CD4-positive, CD25-positive, alpha-beta regulatory T cell (primary cell): ENCODE measurements at places on chromosomes 12 and 14. TPM values are rescaled to one million over a fixed set of nuclear protein-coding genes. Genes with fewer than 3 reads are reported as not detected.

NTF3 gene
- polyA plus RNA-seq: not detected

SMIM41 gene
- not detected for polyA plus RNA-seq

LRP1-AS gene
- not detected for polyA plus RNA-seq

GRIP1 gene
- 0.21 TPM for polyA plus RNA-seq

GRCh38 chr14:24362241-24362960 is 5.6 kb upstream of the NFATC4 start:
- DNase-seq: no peak

GRCh38 chr12:15472036-15472435 is 149.7 kb downstream of the PTPRO start:
- DNase-seq: no peak

GRCh38 chr12:76020281-76020680 is 11.3 kb downstream of the PHLDA1 start:
- peak; percentile 50 for DNase-seq

DNA sequence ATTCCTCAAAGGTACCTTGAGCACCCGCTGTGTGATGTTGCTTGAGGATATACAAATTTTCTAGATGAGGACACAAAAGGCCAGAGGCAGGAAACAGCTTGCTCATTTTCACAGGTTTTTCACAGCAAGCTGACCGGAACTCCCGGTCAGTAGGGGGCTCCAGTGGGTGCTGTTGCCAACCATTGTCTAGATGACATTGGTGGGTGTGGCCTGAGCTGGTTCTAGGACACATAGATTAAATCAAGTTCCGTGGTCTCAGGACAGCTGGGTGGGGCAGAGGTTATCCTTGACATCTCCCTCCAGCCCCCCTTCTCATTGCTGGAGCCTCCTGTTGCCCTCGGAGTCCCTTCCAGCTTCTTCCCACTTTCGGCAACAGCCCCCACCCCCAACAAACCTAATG is 153.6 kb upstream of the FKBP4 start:
- DNase-seq: no peak

GRCh38 chr12:18139989-18140596 is 50.1 kb upstream of the RERGL start:
- no peak for DNase-seq

DNA sequence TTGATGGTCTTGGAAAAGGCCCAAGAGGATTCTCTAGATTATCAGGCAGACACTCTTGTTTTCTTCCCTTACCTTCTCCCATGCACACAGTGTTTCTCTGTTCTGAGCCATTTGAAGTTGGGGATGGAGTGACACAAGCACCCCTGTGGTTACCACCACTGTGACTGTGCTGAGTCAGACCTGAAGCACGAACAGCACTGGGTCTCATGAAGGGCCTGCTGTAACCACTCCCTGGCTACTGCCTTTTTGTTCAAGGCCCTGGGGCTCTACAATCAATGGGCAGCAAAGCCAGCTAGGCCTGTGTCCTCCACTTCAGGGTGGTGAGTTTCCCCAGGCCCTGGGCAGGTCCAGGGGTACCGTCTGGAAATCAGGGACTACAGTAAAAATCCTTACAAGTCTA is 65.5 kb downstream of the TSPAN8 start:
- no peak for DNase-seq

DNA sequence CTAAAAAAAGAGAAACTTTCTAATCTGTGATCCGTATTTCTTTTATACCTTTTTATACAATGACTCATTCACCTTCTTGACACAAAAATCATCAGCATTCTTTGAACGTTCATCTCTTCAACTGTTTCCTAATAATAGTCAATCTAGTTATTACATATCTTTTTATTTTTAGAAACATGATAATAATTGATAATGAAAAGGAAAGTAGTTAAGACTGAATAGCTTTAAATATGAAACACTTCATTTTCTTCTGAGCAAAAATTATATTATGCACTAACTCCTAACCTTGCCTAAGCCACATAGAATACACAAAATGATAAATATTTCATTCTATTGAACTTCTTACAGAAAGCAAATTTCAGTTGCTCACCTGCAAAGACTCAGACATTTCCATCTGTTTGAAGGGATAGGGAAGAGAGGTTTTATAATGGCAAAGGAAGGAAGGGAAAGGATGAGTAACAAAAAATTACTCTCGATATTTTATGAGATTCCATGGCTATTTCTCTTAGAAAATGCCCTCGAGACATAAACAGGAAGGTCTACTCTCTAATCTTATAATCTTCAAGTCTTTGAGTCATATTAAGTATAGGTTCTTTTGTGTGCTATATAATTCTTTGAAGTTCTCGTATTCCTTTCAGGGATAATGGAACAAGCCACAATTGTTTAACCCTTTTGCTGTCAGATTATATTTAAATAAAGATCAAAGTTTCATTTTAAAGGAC is 7.5 kb upstream of the KLHL42 start:
- no peak for DNase-seq

GRCh38 chr12:48351022-48351708 is 446 bp upstream of the ZNF641 start:
- DNase-seq: no peak

DNA sequence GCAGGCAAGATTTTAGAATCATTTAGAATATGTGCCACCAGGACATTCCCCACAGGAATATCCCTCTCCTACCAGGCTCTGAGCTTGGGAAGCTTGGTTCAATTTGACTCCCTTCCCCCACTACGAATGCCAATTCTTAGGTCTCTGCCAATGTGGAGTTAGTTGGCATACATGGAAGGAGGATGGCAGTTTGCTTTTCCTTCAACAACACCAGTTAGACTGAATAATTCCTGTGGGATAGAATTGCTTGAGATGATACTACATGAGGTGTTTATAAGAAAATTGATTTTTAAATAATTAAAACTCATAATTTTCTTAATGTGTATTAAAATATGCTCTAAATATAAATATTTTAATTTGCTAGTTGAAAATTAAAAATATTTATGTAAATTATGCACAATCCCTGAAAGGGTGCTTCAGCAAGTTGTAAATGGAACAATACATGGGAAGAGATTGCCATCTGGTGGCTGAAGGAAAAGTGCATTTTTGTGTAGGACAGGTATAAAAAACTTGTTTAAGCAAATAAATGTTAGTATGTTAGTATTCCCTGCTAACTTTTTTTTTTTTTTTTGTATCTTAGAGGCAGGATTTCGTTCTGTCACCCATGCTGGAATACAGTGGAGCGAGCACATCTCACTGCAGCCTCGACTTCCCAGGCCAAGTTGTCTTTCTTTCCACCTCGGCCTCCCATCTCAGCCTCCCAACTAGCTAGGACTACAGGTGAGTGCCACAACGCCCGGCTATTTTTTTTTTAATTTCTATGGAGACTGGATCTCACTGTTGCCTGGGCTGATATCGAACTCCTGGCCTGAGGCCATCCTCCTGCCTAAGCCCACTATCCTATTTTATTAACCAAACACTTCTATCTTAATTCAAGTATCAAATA is 25.8 kb upstream of the STRAP start:
- peak; percentile 75 for DNase-seq

DNA sequence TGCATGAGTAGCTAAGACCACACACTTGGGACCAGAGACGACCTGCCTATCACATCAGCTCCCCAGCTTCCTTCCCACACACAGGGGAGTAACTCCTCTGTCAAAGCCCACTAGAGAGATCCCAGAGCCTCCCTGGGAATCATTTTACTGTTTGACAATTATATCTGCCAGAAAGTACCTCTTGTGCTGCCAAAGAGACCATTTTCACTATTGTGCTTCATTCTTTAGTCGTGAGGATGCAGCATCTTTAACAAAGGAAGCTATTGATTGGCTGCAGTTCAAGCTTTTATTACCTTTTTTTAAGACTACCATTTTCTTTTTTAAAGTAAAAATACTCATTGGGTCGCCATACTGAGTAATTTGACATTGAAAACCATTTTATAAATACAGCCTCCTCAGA is 194.5 kb upstream of the RGS6 start:
- DNase-seq: no peak

DNA sequence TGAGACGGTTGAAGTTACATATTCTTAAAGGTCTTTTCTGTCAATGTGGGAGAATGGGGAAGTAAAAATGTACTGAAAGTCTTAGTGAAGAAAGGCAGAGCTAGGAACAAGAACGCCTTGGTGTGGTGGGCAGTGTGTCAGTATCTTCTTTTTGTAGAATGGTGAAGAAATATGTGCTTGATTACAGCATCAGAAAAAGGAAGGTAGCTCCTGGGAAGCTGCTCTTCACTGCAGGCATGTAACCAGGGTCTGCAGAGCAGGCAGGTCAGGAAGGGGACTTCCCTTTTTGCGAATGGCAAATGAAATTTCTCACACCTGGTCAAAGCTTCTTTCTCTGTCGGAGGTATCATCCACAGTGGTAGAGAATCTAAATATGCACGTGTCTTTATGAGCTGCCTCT is 226.2 kb downstream of the ADAMTS20 start:
- DNase-seq: no peak

DNA sequence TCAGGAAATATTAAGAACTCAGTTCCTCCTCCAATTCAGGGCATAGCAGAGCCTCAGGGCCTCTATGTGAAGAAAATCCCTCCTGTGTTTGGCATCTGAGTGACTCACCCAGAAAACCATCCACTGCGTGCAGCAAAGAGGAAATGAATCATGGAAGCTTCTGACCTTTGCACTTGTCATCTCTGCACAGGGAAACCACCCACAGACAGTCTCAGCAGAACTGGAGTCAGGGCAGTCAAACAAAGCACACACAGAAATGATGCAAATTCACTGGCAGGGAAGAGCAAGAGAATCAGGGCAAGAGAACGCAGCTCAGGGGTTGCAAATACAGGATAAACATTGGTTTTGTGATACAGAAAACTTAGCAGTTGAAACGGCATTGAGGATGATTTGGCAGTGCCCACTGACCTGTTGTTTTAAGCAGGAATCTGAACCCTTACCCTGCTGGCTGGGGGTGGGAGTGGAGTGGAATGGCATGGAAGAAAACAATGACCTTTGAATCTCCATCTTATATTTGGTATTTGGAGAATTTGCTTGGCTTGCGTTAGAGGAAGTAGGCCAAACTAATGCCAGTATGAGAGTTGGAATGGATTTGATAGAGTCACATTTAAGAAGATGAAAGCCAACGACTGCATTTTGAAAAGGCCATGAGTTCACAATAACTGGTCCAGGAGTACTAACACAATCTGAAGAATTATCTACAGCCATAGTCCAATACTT is 53.5 kb downstream of the PHLDA1 start:
- DNase-seq: peak; percentile 43

DNA sequence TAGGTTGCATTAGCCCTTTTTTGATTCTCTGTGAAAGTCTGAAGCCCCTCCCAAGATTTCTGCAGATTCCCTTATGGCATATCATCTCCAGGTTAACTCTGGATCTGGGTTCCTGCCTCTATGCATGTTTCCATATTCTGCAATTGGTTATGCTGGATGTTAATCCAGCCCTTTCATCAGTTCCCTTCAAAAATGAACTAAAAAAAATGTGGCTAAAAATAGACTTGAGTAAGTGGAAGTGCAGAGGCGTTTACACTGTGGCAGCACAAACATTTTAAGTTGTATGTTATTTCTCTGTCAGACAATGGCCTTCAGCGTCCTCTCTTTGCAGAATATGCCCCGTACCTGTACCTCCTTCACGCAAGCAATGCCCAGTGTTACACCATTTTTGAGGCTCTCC is 11.4 kb downstream of the MGST1 start:
- no peak for DNase-seq
